Stimulated activated CD4-positive, alpha-beta T cell treated with anti-CD3 and anti-CD28 coated beads, Interleukin-15, amount 100 ng/mL, for 1 hour (primary cell): ENCODE measurements at places on chromosomes 7 and 10.

DNA sequence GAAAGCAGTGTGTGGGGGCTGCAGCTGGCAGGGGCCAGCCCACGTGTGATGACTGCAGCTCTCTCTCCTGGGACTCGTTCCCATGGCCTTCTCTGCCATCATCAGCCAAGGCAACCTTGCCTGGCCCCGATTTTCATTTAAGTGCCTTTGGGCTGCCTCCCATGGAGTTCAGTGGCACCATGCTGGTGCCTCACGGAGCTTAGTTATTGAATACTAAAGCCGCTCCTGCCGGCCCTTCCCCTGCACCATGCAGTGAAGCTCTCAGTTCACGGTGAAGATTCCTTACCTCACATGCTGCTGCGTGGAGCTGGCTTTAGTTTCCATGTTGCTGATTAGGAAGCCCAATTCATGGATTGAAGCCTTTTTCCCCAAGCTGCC lies 141.5 kb upstream of the EEPD1 start:
- DNase-seq = no peak

DNA sequence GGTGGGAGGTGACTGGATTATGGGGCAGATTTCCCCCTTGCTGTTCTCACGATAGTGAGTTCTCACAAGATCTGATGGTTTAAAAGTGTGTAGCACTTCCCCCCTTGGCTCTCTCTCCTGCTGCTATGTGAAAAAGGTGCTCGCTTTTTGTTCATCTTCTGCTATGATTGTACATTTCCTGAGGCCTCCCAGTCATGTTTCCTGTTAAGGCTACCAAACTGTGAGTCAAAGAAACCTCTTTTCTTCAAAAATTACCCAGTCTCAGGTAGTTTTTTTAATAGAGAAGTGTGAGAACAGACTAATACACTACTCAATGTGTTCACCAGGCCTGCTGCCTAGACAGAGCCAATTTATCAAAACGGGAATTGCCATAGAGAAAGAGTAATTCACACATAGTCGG lies 49.7 kb downstream of the SDHAF3 start:
- DNase-seq = no peak

- no peak for DNase-seq
Measured at GRCh38 chr10:86596266-86596665, 58.1 kb upstream of the OPN4 start.

DNA sequence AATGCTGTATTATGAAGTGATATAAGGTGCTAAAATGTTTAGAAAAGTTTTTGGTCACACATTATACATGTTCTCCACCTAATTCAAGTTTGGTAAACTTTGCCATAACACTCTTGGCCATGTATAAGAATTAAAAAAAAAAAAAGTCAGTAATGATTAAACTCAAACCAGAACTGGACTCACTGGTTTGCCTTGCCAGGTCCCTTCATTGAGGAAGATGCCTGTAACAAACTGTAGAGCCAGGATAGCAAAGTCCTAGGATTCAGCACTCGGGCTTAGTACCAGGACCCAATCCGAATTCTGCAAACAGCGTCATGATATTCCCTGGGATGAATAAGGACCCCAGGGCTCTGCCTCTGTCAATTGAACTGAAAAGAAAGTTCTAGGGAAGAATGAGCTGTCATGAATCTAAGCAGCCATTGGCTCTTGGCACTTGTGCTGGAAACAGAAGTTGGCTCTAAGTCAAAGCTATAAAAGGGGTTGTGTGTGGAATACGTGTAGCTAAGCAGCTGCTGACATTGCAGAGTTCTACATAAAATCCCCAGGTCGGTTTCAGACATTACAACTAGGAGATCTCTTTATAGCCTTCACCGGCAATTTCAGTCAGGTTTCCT lies 216.9 kb downstream of the C7orf25 start:
- DNase-seq = no peak

- no peak for DNase-seq
Measured at GRCh38 chr7:41027428-41028115, 675.3 kb downstream of the INHBA start.

DNA sequence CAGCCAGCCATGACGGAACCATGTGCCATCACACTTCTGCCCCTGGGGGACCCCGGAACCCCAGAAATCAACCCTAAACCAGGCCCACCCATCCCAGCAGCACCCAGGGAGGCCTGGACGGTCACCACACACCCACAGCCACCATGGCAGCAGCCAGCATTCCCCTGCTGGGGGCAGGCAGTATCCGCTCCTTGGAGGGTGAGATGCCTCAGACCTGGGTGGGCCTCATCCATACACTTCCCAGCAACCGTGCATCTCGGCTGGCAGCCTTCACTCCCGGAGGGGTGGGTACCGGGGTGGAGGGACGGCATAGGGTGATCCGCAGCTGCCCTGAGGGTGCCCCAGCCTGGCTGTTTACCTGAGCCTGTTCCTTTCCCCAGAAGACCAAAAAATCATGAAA lies 69.1 kb upstream of the FAM20C start:
- no peak for DNase-seq

GRCh38 chr10:98186681-98187080 lies 52.2 kb downstream of the R3HCC1L start:
- DNase-seq = no peak

DNA sequence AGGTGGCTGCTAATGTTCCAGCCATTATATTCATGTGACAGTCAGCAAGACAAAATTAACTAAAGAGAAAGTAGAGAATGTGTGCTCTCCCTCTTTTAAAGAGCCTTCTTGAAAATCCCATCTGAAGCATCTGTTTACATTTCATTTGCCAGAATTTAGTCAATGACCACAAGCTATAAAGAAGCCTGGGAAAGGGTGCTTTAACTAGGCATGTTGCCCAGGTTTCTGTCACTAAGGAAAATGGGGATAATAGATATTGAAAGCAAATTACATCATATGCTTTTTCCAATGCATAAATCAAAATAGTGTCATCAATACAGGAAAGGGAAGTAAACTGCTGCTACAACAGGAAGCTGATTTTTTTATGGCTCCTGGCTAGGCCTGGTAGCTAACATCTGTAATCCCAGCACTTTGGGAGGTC lies 67.7 kb downstream of the ELAPOR2 start:
- no peak for DNase-seq

GRCh38 chr7:32588657-32589056 lies 93.4 kb downstream of the AVL9 start:
- DNase-seq = no peak

GRCh38 chr10:100982916-100983830 lies 4.1 kb downstream of the MRPL43 start:
- no peak for DNase-seq

DNA sequence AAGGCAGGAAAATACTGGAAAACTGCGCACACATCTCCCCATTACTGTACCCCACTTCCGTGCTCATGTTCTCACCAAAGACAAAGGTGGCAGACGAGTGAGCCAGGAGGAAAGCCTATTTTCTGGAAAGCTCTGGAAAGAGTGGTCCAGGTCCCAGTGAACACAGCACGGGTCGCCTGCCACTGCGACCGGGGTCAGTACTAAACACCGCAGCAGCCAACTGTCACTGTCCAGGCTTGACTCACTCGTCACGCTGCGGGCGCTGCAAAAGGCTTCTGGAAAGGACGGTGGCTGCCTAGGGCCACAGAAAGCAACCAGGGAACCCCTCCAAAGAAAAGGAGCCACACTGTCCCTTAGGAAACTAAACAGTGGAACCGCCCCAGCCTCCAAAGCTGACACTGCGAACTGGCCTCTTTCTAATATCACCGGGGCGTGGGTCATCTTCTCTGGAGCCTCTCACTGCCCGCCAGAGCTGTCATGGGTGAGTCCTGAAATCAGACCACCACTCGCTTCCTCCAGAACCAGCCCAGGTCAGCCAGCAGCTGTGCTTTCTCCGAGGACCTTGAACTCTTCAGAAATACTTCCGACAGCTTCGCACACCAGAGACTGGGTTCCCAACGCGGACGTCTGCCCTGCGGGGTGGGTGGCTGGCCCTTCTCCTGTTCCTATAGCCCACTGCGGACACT lies 4.0 kb downstream of the RADIL start:
- DNase-seq = no peak

GRCh38 chr10:79013406-79013987 lies 55.3 kb upstream of the ZMIZ1 start:
- DNase-seq = no peak

DNA sequence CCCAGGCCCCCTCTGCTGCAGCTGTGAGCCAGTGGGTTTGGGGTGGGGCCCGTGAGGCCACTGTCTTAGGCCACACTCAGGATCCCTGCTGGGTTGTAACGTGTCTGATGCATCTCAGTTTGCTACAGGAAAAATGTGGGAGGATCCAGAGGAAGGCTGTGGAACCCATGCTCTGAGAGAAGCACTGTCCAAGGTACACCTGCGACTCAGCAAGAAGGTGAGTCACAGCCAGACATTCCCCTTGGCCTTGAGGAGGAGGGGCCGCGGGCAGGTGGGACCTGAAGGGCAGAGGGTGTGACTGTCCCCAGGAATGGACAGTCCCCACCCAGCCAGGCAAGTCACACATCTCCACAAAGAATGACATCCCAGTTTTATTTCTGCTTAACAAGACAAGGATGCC lies 27.8 kb upstream of the C10orf120 start:
- no peak for DNase-seq

- DNase-seq = no peak
Measured at GRCh38 chr7:41508755-41509154, 194.1 kb downstream of the INHBA start.

DNA sequence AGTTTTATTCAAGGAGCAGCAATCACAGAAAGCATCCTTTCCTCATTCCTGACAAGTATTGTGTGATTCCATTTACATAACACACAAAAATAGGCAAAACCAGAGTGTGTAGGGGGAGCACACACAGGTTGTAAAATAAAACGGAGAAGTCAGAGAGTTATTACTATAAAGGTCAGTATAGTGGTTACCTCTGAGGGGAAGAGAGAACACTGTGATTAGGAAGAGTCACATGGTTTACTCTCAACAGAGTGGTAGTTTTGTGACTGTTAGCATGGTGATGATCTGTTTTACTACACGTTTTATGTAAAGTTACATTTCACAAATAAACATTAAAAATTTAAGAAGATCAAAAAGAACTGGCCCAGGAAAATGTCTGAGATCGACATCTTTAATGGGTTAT lies 74.6 kb downstream of the VPS41 start:
- no peak for DNase-seq

DNA sequence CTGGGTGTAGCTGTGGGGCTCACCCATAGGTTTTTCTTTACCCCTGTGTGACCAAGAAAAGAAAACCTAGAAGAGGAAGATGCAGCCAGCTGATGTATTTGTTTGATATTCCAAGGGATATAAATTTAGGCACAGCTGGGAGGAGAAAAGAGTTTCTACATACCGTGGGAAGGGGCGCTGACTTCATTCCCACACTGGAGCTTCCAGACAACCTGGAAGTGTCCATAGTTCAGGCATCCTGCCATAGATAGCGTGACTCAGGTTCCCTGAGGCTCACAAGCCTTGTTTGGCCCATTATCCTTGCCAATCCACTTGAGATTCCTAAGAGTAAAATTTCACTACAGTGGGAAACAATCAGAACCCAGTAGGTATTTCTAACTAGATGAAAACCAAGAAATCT lies 371.7 kb upstream of the NRP1 start:
- DNase-seq = no peak

GRCh38 chr10:11959966-11960365 lies 82.6 kb downstream of the UPF2 start:
- no peak for DNase-seq

- DNase-seq = no peak
Measured at GRCh38 chr10:47054974-47055373, 143.7 kb downstream of the PTPN20 start.

DNA sequence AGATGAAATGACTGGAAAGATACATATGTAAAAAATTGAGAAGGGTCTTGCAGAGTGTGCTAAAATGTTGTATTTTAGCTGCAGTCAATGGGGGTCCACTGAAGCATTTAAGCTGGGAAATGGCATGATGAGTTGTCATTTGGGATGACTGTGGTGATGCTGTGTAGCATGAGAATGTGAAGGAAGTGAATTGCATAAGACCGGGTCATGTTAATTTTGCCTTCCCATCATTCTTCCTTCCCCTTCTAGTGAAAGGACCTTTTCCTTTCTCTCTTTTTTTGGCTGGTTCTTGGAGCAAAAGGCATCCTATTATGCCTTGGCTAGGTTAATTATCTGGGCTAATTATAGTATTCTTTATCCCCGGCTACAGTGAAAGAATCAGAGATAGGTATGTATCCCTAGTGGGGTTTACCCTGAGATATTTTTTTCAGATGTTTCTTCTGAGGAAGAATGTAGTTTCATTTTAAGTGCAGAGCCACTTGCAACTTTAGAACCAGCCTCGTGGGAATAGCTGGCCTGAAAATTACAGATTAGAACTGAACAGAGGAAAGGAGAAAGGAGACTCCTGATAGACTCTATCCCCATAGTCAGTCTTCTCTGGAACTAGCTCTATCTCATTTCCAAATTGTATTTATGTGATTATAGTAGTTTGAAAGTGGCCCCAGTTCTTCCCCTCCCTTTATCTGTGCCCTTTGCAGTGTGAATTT lies 93.6 kb downstream of the HGF start:
- no peak for DNase-seq

GRCh38 chr7:47957156-47957555 lies 8.9 kb upstream of the PKD1L1 start:
- DNase-seq = no peak

DNA sequence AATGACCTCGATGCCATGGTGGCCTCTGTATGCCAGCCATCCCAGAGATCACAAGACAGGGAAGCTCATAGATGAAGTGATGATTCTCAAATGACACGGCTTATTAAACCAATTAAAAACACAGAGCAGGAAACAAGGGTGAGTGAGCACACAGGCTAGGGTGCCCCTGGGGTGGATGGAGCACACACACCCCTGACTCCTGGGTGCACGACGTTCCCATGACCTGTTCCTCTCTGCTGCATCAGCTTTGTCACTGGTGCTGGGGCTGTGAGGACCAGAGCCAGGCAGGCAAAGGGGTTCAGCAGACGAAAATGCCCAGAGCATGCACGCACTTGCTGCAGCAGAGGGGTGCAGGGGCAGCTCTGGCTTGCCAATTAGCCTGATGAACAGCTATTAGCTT lies 86.5 kb upstream of the LRRC4 start:
- no peak for DNase-seq

DNA sequence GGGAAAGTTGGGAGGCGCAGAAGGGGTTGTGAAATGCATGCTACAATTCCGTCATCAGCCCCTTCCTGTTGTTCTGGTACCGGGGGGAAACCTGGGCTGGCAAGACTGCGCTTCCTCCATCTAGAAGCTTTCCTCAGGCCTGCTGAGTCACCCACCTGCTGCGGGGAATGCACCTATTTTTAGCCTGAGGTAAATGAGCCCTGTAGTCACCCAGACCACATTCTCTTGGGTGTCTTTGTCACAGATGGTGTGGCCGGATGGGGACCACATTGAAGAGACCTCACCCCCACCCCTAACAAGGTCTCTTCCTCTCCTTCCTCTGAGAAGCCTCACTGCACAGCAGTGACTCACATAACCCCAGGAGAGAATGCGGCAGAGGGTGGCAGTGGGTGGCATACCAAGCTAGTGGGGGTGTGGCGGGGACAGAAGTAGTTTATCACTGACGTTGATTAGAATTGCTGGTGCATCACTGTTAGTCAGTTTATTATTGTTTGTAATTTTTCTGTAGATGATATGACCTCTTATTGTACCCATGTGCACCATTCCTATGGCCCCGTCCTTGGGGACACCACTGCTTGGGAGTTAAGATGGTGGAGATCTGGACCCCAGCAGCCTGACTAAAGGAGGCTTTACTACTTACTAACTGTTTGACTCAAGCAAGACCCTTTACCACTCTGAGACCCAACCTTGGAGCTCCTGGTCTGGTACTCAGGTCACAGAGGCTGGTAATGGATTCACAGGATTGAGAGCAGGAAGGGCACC lies 83.0 kb upstream of the DUSP5 start:
- peak; percentile 67 for DNase-seq
